ENCODE measurements at places on chromosomes 12 and 14.

DNA sequence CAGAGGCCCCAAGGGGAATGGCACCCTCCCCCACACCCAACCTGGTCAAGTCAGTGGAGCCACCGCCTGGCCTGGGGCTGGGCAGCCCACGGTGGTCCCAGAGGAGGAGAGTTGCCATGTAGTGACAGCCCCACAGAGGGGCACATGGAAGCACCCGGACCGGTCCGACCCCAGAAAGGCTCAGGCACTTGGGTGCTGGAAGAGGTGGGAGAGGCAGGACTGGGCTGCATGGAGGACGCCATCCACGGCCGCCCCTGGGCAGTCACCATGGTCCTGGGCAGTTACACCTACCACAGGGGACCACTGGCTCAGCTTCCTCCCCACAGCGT lies 37.9 kb upstream of the TMEM179 start:
- DNase-seq: no peak

GRCh38 chr14:22664261-22664660 lies 20.1 kb upstream of the OR6J1 start:
- no peak for DNase-seq

GRCh38 chr12:92419201-92419600 lies 273.6 kb upstream of the BTG1 start:
- DNase-seq: no peak

DNA sequence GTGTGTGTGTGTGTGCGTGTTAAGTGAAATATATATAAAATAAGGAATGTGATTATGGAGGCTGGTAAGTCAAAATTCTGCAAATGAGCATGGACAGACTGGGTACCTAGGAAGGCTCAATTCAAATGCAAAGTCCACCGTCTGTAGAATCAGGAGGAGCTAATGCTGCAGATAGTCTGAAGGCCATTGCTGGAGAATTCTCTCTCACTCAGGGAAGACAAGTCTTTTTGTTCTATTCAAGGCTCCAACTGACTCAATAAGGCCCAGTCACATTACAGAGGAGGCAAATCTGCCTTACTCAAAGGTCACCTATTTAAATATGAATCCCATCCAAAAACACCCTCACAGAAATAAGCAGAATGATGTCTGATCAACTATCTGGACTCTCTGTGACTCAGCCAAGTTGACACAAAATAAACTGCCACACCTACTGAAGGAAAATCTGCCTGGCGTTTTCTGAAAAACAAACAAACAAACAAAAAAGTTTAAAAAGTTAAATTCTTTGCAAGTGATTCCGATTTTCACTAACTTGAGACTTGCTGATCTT lies 684 bp upstream of the KLRF2 start:
- no peak for DNase-seq

DNA sequence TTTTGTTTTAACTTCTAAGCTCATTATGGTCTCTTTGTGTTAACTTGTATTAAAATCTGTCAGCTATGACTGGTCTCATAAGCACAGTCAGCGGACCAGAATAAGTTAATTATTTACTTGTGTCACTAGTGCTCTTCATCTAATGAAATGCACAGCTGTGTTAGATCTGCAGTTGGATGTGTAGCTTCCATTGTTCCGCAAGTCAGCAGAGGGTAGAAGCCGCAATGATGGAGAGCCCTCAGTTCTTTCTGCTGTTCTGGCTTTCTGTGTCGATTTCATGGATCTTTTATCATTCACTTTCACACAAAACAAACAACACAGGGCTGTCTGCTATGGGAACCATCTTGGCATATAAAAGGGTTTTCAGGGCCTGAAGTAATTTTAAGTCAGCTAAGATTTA lies 89.3 kb upstream of the RFX4 start:
- DNase-seq: no peak

GRCh38 chr14:59483363-59483762 lies 845 bp downstream of the L3HYPDH start:
- no peak for DNase-seq

GRCh38 chr14:90408713-90409112 lies 11.9 kb downstream of the CALM1 start:
- no peak for DNase-seq

GRCh38 chr12:52230364-52231281 lies 2.4 kb upstream of the KRT7 start:
- DNase-seq: no peak

DNA sequence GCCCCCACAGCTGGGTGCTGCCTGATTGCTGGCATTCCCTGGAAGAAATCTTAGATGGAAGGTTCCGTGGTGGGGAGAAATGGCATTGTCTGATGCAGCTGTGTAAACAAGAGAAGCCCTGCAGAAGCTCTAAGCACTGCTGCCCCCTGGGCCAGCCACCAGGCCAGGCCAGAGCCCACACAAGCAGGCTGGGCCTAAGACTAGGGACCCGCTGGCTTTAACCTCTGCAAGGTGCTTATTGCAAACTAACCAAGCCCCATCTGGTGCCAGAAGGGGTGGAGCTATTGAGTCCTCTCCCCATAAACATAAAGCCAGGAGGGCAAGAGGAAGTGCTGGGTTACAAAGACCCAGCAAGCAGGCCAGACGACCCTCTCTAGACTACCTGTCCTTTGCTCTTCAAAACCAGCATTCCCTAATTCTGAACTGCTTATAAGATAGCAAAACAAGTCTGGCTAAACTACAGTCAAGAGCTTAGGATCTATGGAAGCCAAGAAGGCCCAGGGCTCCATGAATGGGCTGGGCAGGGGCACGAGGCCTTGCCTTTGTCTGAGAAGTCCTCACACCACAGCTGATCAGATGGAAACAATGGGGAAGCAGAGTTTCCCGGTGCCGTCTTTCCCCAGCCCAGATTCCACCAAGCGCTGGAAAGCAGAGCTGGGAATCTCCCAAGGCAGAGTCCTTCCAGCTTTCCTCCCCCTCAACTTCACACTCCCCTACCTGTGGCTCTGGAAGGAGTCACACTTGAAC lies 28.8 kb downstream of the P2RX4 start:
- no peak for DNase-seq

DNA sequence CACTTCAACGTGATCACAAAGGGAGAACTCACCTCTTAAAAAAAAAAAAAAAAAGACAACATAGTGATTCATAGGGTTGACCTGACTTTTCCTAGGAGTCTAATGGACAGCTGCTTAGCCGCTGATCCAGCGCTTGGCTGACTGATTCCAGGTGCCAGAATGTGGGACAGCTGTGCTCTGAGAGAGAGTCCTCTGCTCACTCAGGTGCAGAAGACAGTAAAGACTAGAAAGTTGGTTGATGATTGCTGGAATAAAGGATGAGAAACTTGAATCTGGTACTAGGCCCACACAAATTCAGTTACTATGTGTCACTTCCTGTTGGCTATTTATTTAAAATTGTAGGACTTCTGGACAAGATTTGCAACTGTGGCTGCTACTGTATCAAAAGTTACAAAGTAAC lies 229.4 kb downstream of the CHST11 start:
- DNase-seq: no peak

DNA sequence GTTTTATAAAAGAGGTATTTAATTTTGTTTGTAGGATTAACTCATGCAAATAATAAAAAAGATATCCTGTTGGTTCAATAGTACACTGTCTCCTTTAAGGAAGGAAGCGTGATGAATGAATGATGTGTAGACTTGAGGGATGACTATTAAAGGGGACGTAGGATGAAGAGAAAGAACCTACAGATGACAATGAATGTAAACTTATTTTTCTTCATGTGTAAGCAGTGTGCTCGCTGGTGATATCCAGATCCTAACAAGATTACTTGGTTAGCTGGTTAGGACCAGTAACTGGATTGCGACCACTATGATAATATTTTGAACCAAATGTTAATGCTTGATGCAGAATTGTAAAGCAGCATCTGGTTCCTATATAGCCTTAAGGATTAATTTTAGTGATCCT lies 2.6 kb downstream of the ARF6 start:
- DNase-seq: no peak

DNA sequence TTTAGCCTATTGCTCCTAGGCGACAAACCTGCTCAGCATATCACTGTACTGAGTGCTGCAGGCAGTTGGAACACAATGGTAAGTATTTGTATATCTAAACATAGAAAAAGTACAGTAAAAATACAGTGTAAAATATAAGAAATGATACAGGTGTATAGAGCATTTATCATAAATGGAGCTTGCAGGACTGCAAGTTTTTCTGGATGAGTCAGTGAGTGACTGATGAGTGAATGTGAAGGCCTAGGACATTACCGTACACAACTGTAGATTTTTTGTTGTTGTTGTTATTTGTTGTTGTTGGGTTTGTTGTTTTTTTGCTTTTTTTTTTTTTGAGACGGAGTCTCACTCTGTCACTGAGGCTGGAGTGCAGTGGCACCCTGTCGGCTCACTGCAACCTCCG lies 33.4 kb downstream of the PNMA1 start:
- DNase-seq: no peak

DNA sequence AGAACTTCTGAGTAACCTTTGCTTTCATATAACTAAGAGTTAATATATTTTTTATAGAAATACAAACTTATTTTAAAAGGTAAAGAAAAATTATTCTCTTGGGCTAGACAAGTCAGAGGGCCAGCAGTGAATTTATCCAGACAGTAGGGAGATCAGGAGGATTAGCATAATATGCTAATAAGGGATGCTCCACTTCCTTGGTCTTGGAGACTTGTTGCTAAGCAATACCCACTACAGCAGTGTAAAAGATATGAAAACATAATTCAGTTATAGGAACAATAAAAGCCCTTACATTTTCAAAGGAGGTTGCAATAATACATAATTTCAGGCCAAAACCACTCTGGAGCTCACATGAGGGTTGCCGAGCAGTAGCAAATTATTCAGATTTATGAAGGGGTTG lies 615.6 kb downstream of the KCNH5 start:
- no peak for DNase-seq

DNA sequence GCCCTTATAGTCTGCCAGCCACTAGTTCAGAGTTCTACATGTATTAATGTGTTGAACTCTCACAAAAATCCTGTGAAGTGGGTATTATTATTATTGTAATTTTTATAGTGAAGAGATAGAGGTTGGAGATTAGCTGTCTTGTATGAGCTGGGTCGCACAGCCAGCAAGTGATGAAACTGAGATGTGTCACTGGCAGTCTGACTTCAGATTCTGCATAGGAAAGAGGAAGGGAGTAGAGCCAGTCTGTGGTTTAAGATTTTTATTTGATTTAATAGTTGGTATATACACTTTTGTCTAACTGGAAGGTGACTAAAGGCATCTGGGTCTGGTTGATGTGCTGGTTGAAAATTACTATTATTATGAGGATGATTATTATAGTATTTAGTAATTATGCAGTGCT lies 5.8 kb upstream of the FRS2 start:
- no peak for DNase-seq

DNA sequence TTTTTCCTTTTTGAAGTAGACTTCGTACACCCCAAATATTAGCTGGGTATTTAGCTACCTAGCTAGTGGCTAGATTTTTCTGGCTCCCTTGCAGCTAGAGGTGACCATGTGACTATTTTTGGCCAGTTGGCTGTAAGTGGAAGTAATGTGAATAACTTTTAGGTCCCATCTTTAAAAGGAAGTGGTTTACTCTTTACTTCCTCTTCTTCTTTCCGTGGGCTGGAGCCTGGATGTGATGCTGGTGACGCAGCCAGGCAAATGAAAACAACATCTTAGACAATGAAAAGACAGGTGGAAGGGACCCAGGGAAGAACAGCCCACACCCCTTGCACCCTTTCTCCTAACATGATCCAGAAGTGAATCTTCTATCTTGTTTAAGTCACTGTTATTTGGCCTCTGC lies 245.5 kb downstream of the ATP23 start:
- DNase-seq: no peak

DNA sequence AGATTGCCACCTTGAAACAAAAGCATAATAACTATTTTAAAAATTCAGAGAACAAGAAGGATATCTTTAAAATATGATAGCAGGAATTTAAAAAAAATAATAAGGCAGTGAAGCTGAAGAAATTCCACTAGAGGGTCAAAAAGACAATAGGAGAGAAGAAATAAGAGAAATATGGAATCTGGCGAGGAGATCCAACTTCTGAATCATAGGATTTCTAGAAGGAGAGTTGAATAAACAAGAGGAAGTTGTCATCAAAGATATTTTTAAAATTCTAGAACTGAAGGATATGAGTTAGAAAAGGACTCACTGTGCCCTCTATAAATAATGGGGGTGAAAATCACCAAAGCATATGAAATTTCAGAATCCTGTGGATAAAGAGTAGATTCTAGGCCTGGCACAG lies 26.8 kb upstream of the TOMM20L start:
- no peak for DNase-seq

- no peak for DNase-seq
These were observed 24.7 kb upstream of the RAP1B start for GRCh38 chr12:68585966-68586365.

DNA sequence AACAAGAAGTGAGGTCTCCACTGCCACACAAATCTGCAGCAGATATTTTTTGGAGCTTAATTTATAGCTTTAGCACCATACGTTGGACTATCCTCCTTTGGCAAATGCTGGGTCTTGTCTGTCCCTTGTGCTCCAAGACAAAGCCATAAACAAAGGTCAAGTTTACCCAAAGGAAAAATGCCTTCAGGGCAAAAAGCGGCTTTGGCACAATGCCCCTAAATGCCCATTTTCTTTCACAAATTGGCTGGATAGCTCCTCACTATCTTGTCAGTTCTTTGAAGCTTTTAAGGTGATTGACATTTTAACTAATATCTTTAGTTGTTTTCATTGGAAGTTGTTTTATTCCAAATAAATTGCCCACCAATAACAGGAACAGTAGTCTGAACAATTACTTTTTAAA lies 59.6 kb downstream of the EML5 start:
- no peak for DNase-seq

- DNase-seq: no peak
These were observed 195.2 kb downstream of the RAD51B start for GRCh38 chr14:68014771-68015170.

GRCh38 chr14:31834616-31835015 lies 242.5 kb upstream of the ARHGAP5 start:
- DNase-seq: no peak

DNA sequence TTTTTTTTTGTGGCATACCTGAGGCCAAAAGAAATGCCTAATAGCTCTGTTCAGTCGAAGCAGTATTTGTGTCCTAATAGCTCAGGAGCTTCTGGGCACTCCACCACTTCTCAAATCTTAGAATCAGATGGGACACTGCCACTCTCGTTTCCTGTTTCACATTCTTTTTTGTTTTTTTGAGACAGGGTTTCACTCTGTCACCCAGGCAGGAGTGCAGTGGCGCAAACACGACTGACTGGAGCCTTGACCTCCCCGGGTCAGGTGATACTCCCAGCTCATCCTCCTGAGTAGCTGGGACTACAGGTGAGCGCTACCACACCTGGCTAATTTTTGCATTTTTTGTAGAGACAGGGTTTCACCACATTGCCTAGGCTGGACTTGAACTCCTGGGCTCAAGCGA lies 52.7 kb downstream of the SPPL3 start:
- no peak for DNase-seq

DNA sequence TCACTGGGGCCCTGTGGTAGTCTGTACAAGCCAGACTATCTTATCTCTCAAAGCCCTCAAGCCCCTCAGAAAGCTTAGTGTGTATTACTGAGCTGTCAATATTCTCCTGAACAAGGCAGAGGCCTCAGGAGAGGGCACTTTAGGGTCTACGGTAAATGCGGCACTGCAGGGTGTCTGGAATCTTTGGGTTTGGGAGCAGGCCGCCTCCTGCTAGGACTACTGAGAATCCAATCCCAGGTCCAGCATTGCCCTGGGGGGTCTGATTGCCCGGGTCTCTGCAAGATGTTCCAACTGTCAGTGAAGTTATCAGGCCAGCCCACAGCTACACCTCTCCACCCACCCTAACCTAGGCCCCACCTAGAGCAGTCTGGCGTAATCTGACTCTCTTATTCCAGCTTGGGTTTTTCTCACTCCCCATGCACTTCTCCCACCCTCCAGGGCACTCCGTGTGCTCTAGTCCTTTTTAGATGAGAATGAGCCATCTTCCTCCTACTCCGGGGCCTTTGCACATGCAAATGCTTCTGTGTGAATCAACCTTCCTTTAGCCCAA lies 4.3 kb upstream of the ZFP36L1 start:
- no peak for DNase-seq
